CD4-positive, alpha-beta T cell treated with Interleukin-6 at 100 ng/mL for 8 hours (primary cell): ENCODE measurements at places on chromosomes 13 and 19.
A peak's percentile ranks its signal among the peaks of the same experiment; 100 is the strongest.

DNA sequence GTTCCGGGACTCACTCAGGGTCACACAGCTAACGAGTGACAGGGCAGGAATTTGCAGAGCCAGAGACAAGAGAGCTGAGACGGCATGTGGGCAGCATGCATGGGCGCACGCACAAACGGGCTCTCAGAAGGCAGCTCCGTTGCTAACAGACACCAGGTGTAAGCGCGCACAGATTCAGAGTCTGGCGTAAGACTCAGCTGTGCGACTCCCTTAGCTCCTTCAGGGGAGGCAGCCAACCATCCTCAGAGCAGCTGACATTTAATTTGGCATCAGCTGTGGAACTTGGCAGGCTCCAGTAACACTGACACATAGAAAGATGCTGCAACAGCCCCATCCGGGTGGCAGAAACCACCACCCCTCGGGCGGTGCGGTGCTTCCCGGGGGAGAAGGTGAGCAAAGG lies 7.5 kb upstream of the TM6SF2 start:
- DNase-seq, result no peak

GRCh38 chr19:52638601-52639000 lies 446 bp upstream of the ZNF83 start:
- no peak for DNase-seq

DNA sequence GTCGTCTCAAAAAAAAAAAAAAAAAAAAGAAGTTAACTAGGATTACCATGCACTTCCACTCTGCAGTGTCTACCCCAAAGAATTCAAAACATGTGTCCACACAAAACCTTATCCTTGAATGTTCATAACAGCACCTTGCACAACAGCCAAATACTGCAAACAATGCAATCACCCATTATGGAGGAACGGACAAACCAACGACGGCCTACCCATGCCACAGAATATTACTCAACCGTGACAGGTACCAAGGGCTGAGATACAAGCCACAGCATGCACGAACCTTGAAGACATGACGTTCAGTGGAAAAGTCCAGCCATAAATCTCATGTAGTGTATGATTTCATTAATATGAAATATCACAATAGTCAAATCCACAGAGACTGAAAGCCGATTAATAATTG lies 3.0 kb upstream of the SHISA7 start:
- no peak for DNase-seq

DNA sequence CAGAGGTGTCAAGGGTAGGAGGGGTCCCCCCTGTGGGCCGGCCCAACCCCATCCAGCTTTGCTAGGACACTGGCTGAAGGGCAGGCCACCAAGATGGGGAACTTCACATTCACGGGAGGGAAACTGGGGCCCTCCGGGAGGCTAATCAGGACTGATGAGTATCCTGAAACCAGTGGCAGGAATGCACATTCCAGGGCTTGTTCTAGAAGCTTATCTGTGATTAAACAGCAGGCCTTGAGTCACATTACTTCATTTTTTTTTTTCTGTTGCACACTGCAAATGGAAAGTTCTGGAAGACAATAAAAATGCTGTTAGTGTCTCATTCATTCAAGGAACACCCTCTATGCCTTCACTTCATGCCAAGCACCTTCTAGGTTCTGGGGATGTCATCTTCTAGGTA lies 15.5 kb upstream of the SIGLEC11 start:
- no peak for DNase-seq

DNA sequence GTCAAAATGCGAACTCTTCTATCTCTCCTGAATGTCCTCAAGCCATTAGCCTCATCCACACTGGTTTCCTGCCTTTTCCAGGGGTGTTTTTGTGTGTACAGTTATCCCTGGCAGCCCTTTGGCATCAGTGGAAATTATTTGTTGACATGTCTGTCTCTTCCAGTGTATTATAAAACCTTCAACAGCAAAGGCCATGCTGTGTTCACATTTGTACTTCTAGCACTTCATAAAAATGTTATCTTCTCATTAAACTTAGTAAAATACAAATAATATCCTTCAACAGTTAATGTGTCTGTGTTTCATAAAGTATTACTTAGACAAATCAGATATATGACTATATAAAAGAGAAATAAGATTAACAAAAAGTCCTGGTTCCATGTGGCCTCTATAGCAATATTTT lies 359.5 kb upstream of the ARGLU1 start:
- DNase-seq, result no peak

- no peak for DNase-seq
Measured at GRCh38 chr19:38875656-38876395, 2.2 kb downstream of the RINL start.

DNA sequence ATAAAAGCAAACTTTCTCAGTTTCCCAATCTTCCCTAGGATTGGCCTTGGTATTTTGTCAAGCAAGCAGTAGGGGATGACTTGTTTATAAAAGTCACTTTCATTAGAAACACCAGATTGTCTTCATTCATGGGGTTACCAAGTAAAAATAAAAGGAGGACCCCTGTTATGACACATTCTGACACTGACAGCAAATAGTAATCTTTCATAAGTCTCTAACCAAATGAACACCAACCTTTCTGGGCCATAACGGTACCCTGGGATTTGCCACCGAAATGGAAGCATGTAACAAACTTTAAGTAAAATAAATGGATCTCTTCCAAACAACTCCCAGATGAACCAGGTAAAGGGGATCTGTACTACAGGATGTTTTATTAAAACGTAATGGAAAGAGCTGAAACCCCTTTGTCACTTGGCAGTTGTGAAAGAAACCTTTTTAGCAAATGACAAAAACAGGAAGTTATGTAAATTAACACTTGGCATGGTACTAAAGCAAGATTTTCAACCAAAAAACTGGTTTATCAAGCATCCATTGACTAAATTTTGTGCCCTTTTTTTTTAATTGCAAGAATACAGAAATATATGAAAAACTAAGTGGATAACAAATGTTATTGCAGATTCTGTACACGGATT lies 335.6 kb downstream of the RBM26 start:
- DNase-seq, result no peak

DNA sequence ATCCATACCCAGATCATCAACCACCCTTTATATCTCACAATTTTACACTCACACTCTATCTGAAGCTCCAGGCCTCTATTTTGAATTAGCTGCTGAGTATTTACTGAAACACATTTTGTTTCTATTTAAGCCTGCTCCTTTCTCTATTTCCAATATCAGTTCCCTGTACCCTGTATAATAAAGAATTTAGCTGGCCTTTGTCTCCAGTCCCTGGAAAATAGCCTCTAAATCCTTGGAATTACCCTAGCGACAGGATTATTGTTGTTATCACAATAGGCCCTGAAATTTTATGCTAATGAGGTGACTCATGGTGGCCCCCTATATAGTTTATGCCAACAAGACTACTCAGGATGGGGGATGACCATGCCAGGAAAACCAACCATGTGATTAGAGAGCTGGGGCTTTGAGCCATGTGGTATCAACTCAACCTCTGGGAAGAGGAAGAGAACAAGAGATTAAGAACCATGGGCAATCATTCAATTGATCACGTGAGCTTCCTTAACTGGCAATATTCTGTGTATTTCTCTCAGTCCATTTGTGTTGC lies 72.7 kb downstream of the KATNAL1 start:
- no peak for DNase-seq

- DNase-seq, result peak; percentile 68
Measured at GRCh38 chr19:11587302-11587974, 9.8 kb upstream of the ZNF627 start.

DNA sequence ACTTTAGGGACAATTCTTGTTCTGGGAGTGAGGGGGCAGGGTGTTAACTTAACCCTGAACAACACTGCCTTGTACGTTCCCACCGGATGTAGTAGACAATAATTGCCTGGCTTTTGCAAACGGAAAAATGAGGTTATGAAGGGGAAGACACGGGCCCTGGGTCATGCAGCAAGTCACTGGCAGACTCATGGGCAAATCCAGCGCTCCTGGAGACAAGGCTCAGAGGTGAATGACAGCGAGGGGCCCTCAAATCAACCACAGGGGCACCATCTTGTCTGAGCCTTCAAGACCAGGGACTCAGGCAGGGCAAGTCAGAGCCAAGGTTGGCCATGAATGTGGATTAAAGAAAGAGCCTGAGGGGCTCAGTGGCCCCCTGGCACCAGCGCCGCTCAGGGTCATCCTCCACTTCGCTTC lies 2.8 kb downstream of the RASA3 start:
- DNase-seq, result no peak

GRCh38 chr13:108780706-108781105 lies 151.3 kb downstream of the MYO16 start:
- no peak for DNase-seq

DNA sequence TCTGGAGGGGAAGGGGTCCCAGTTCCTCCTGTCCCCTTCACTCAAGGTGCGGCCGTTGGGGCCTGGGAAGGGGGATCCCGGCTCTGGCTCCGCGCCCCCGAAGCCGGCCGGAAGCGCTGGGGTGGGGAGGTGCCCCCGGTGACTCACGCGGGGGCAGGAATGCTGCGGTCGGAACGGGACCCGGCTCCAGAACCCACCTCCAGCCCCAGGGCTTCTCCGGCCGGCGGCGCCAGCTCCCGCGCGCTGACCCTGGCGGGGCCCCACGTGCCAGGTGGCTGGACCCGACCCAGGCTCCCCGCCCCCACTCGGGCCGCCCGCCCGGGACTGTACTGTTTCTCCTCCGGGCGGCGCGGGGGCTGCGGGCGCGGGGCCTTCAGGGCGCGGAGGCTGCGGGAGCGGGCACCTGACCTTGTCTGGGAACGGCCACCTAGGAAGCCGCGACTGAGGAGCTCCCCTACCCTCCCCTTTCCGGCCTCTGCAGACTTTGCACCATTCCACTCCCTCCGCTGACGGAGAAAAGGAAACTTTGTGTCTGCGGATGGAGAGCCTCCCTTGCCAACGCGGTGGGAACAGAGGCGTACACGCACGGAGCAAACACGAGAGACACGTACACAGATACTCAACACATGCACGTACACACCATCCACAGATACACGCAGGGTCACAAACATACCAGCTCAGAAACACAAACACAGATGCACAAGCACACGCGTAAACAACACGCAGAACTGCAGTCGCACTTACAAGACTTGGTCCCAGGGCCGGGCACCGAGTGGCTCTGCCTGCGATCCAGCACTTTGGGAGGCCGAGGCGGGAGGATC lies 7.2 kb downstream of the AXL start:
- DNase-seq, result peak; percentile 20

DNA sequence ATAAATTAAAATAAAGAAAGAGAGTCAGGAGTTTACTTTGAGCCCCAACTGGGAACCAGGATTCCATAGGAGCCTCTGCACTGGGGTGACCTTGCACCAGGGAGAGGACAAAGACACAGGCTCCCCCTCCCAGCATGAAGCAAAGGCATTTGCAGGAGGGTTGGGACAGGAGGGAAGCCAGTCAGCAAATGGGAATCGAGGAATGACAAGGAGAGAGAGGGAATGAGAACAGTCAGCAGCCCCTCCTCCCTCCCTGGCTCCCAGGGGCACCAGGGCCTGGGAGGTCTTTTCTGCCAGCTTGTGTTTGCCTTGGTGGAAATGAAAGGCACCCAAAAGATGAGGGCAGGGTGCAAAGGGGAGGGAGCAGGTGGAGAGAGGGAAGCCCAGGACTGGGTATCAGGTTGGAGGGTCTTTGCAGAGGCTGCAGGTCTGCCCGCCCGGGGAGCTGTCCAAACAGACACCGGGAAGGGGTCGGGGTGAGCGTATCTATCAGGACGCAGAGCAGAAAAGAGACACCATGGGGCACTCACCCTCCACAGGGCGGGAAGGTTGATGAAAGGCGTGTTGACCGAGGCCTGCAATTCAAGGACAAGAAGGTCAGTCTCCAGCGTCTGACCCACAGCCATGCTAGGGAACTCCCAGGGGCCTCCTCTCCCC lies 3.8 kb downstream of the SBSN start:
- DNase-seq, result no peak

DNA sequence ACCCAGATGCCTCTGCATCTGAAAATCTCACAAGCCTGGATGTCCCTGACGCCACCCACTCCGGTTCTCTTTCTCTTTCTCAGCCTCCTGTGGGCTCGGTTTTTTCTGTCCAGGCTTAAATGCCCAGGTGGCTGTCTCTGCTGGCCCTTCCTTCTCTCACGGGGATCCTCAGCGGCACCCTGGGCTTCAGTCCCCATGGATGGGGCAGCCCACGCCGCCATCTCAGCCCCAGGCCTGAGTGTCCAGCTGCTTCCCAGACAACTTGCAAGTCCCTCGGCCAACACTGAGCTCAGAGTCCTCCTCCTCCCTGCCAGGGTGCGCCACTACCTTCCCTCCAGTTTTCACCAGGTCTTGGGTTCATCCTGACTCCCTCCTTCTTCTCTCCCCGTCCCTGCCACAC lies 6.4 kb downstream of the FBN3 start:
- no peak for DNase-seq

- no peak for DNase-seq
Measured at GRCh38 chr13:76020421-76020955, 384.4 kb downstream of the LMO7 start.

DNA sequence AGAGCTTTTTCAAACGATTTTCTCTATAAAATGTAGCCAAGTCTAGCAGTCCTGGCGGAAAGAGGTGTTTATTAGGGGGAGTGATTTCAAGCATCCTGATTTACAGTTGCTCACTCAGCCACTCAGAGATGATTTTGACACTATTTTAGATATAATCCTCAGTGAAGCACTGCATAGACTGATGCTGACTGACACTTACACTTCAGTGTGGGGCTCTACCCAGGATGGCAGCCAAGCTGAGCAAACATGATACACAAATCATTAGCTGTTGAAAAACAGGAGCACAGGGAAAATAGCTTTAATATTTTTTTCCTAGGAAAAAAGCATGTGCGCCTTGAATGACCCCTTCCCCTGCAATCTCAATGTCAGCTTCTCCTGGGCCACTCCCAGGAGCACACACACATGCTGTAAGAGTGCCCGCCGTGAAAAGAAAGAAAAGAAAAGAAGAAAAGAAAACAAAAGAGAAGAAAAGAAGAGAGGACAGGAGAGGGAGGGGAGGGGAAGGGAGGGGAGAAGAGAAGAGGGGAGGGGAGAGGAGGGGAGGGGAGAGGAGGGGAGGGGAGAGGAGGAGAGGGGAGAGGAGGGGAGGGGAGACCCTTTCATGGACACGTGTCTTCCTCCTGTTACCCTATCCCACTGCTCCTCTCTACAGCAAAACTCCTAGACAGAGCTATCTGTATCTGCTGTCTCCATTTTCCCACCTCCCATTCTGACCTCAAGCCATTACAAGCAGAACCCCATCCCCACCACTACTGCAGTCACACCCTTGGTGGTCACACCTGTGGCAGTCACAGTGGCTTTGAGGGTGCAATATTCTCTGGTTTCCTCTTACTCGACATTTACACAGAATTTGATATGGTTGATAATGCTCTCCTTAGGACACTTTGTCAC lies 36.4 kb downstream of the RCBTB2 start:
- DNase-seq, result no peak
